ENCODE measurements at places on chromosomes 5 and 9.

- peak; percentile 7 for DNase-seq
Observed at GRCh38 chr5:154977409-154977808, 36.1 kb upstream of the KIF4B start.

GRCh38 chr9:132094314-132094791 lies 14.7 kb upstream of the MED27 start:
- peak; percentile 87 for DNase-seq

GRCh38 chr9:127977009-127977883 lies 3.5 kb downstream of the EEIG1 start:
- no peak for DNase-seq

DNA sequence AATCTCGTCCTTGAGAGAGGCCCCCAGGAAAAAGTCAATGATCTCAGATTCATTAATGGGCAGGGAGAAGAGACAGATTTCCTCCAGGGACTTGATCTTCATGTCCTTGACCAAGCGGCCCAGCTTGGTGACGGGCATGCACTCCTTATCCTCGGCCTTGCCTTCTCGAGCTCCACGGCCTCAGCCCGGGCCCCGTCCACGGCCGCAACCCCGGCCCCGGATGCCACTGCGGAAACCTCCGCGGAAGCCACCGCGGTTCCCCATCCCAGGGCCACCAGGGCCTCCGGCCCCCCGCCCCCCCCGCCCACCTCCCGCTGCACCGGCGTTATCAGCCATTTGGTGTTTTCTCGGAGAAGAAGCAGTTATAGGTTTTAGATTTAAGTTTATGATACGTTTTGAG lies 18.3 kb downstream of the INVS start:
- no peak for DNase-seq

DNA sequence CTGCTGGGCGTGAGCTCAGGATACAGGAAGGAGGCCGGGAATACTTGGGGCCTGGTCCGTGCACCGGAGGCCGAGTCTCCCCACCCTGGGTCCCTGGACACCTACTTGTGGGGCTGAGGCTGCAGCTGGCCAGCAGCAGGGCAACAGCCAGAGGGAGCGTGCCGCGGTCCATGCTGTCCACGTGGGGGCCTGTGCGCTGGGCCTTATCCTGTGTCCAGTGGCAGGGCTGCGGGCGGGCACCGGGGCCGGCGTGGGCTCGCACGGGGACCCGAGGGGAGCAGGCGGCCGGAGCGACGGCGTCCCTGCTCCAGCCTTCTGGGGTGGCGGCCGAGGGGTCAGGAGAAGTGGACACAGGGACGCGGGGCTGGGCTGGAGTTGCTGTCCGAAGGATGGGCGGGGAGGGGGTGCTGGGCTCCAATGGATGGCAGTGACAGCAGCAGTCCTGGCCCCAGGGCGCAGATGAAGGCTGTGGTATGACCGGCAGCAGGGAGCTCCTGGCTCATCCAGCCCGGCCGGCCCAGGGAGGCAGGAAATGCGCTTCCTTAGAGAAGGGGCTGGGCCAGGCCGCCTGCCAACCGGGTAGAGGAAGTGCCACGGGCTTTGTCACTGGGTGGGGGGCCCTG lies at the start of gene ENG:
Gene ENG (minus strand): TSS at position 475 of the 623 bp plus-strand sequence. CDS start 303 bp downstream, at position 172.
- DNase-seq, result peak; percentile 82

DNA sequence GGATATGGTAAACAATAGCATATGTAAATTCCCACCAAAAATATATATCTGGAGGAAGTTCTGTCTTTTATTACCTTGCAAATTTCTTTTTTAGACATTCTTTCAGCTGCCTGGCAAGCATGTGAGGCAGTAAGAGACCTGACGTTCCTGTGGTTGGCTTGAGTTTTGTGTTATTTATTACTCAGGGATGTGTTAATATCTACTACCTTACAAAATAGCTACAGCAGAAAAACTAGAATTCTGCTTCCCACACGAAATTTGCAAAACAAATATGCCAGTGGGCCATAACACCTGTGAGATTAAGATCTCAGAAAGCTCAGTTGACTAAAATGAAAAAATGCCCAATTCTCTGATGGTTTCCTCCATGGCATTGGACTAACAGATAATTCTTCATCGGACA lies 274.2 kb downstream of the TMEM167A start:
- no peak for DNase-seq

- DNase-seq, result peak; percentile 69
Observed at GRCh38 chr9:27765266-27766072, 192.2 kb upstream of the C9orf72 start.

- no peak for DNase-seq
Observed at GRCh38 chr5:139266236-139266635, 27.3 kb upstream of the MATR3 start.

DNA sequence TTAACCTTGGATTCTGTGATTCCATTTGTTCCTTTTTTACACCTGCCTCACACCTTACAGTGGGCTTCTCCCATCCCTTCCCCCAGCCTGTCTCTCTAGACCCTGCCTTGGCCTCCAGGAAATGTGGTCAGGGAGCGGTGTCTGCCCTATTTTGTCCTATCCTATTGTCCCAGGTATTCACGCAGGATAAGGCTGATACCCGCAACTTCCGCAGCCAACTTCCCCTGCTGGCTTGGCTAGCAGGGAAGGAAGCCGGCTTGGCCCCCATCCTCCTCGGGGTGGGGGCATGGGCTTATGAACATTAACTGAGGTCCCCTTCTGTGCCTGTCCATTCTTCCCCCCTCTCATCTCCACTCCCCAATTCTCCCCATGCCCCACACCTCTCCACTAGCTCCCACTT lies 3.5 kb downstream of the CSF1R start:
- DNase-seq, result no peak

- DNase-seq, result no peak
Observed at GRCh38 chr9:106321394-106322180, 541.4 kb upstream of the ZNF462 start.

- no peak for DNase-seq
Observed at GRCh38 chr9:86128235-86128822, 29.0 kb upstream of the GOLM1 start.

DNA sequence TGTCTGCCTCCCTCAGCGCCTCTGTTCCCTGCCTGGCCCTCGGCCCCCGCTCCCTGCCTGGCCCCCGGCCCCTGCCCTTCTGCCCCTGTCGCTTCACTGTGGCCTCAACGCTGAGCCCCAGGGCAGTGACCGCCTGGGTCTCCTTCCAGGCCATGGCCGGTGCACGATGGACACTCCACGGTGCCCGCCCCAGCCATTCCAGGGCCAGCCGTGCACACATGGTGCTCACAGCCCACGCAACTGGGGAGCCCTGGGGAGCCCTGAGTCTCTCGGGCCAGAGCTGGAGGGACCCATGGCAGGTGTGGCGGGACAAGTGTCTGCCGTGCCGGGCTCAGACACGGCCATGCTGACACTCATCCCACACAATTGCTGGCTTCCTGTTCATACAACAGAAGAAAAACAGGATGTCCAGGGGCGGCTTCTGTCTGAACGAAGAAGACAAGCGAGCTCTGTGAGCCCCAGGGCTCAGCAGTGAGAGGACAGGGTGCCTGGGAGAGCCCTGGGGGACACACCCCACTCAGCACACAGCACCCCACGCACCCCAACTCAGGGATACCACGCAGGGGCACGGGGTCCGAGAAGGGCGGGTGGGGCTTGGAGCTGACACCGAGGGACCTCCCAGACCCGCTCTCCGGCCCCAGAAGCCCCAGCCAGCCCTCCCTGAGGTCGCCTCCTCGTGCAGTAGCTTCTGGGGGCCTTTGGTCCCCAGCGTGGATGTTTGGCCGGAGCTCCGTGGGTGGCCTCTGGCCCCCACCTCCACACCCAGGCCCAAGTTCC lies 35.7 kb downstream of the EXD3 start:
- no peak for DNase-seq

- peak; percentile 36 for DNase-seq
Observed at GRCh38 chr5:136192526-136193321, at the start of gene SMIM32. TSS of gene SMIM32 (minus strand) at chr5:136193162. CDS start at chr5:136192524, 638 bp downstream.

All from fibroblast of skin of back (primary cell).